ENCODE measurements at places on chromosomes 6 and 20. TPM values are rescaled to one million over a fixed set of nuclear protein-coding genes. Genes with fewer than 3 reads are reported as not detected.

INSM1 gene
- not detected for polyA plus RNA-seq

SLA2 gene
- 19.1 TPM for polyA plus RNA-seq

GRM1 gene
- not detected for polyA plus RNA-seq

SLC24A3 gene
- not detected for polyA plus RNA-seq

MYB gene
- polyA plus RNA-seq: 2.5 TPM

ADAM33 gene
- polyA plus RNA-seq: not detected

KCNK16 gene
- not detected for polyA plus RNA-seq

FAM83C gene
- polyA plus RNA-seq: not detected

ADGRF4 gene
- polyA plus RNA-seq: not detected

C6orf163 gene
- 0.33 TPM for polyA plus RNA-seq

CDH26 gene
- polyA plus RNA-seq: not detected

HLA-DPB1 gene
- polyA plus RNA-seq: 62.2 TPM

ABHD16A gene
- polyA plus RNA-seq: 35.5 TPM

RNF39 gene
- polyA plus RNA-seq: 0.10 TPM

GID8 gene
- polyA plus RNA-seq: 24.4 TPM

RSPO4 gene
- not detected for polyA plus RNA-seq

ID1 gene
- polyA plus RNA-seq: 0.29 TPM

TAP1 gene
- 283 TPM for polyA plus RNA-seq

Measured in naive thymus-derived CD8-positive, alpha-beta T cell (primary cell).